ENCODE measurements at places on chromosomes 6 and 20.
A peak's percentile ranks its signal among the peaks of the same experiment; 100 is the strongest.

- no peak for DNase-seq
Measured at GRCh38 chr20:46062151-46062550, 27.6 kb downstream of the NCOA5 start.

DNA sequence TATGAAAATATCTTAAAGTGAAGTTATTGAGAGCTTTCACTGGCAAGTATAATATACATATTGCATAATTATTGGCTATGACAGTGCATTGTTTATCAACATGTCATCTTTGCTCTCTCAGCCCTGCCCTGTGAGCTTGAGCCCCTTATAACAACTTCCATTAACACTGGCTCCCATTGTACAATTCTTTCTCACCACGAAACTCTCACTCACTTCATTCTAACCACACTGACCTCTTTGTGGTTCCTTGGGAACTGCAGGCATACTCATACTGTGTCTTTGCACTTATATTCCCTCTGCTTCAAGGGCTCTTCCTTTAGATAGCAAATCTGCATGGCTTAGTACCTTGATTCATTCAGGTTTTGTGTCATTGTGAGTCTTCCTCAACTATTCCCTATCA is 411.8 kb downstream of the CDKAL1 start:
- DNase-seq: no peak

DNA sequence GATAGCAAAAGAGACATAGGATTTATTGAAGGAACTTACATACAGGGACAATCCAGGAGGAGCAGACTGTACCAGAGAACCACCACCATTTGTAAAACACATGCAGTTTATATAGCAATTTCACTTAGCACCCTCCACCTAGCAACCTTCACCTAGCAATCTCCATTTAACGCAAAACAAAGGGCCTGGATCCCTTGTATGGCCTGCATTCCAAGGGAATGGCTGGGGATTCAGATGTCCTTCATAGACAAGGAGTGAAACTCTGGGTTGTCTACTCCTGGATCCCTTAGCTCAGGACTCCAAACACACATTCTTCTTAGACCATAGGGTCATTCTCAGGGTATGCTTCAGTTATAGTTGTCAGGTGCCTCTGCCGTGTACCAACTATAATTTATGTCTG is 1324.9 kb downstream of the HACE1 start:
- no peak for DNase-seq

GRCh38 chr6:27757307-27757706 is 154.9 kb downstream of the OR2B2 start:
- no peak for DNase-seq

GRCh38 chr6:55895972-55896730 is 20.8 kb upstream of the BMP5 start:
- no peak for DNase-seq

DNA sequence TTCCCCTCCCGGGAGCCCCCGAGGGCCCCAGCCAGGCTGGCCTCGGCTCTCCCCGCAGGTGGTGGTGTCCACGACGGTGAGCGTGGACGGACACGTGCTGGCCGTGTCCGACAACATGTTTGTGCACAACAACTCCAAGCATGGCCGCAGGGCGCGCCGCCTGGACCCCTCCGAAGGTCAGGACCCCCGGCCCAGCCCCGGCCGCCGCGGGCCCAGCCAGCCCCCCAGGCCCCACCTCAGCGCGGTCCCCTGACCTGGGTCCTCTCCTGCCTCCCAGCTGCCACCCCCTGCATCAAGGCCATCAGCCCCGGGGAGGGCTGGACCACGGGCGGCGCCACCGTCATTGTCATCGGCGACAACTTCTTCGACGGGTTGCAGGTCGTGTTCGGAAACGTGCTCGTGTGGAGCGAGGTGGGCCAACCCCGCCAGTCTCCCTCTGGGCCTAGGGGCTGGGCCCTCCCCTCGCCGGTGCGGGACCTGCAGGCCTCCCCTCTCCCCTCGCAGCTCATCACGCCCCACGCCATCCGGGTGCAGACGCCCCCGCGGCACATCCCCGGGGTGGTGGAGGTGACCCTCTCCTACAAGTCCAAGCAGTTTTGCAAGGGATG is 51.0 kb downstream of the CPXM1 start:
- no peak for DNase-seq

DNA sequence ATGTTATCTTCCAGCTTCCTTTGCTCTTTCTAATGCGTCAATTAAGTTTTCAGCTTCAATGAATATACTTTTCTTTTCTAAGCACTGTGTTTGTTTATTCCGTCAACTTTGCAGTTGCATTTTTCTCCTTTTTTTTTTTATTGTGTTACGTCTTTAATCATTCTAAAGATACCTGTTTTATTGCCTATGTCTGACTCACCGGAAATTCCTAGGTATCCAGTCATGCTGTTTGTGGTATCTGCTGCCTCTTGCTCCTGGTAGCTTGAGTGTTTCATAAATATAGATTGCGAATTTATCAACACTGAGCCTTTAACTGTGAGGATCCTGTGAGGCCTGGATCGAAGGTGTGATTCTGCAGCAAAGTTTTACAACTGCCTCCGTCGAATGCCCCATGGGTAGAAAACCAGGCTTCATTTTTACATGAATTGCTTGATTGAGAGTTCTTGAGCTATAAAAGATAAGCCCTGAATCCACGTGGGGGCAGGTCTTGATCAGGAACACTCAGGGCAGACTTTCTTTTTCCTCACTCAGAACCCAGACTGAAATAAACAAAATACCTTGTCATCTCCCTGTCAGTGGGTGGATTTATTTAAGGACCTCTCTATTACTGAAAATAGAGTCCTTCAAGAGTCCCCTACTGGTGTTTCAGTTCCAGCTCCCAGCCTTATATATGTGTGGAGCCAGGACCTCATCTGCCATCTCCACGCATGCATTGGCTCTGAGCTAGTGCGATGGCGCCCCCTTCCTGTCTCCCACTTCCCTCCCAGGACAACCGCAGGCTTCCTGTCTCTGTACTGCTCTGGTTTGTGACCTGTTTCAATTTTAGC is 60.1 kb upstream of the LRRC1 start:
- peak; percentile 65 for DNase-seq
